ENCODE measurements at places on chromosomes 2 and 18. TPM values are rescaled to one million over a fixed set of nuclear protein-coding genes. Genes with fewer than 3 reads are reported as not detected.

GRCh38 chr2:119512946-119513345 lies 11.3 kb downstream of the SCTR start:
- H3K4me3 ChIP-seq, result no peak overlapping the region
- DNase-seq, result no peak
- H3K27me3 ChIP-seq, result no peaks in the 10 kb centered on the region
- H3K27ac ChIP-seq, result no peak overlapping the region
- H3K4me1 ChIP-seq, result no peaks in the 10 kb centered on the region

DNA sequence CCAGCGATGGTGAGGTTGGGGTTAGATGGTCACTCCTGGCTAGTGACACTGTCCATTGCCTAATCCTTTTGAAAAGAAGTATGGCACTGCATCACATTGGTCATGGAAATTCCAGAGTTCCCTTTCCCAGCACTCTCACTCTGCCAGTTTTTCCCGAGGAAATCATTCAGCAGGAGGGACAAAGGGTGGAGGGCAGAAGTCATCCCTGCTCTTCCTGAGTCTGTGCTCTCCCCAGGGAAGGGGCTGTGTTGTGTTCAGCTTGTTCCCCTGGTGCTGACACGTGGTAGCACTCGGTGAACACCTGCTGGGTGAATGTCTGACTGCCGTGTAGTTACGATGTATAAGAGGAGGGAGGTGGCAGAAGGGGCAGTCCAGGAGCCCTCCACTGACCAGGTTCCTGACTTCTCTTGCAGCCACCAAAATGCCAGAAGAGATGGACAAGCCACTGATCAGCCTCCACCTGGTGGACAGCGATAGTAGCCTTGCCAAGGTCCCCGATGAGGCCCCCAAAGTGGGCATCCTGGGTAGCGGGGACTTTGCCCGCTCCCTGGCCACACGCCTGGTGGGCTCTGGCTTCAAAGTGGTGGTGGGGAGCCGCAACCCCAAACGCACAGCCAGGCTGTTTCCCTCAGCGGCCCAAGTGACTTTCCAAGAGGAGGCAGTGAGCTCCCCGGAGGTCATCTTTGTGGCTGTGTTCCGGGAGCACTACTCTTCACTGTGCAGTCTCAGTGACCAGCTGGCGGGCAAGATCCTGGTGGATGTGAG lies 21.6 kb downstream of the STEAP3 start:
- no peak overlapping the region for H3K27ac ChIP-seq
- H3K36me3 ChIP-seq, result no peaks in the 10 kb centered on the region
- no peak overlapping the region for H3K4me3 ChIP-seq

- peaks cover 11% of the 10 kb centered on the region for H3K4me1 ChIP-seq
- H3K27ac ChIP-seq, result no peak overlapping the region
- H3K36me3 ChIP-seq, result no peaks in the 10 kb centered on the region
- H3K27me3 ChIP-seq, result no peaks in the 10 kb centered on the region
- H3K4me3 ChIP-seq, result no peak overlapping the region
- peak; percentile 68 for DNase-seq
Observed at GRCh38 chr2:239831001-239831731, 194.0 kb downstream of the NDUFA10 start.

DNA sequence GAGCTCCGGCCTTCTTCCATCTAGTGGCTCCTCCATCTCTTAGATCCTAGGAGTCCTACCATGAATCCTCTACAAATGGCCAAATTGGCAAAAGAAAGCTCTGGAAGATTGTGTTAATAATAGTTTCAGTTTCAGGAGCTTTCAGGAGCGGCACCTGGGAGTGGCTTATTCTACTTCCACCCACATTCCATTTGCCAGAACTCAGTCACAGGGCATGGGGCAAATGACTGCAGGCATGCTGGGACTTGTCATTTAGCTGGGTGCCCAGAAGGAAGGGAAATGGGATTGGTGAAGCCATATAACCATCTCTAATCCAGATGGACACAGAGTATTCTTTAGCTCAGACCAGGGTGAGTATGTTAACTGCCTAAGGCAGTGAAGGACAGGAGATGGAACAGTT lies 3.6 kb upstream of the LRATD1 start:
- DNase-seq, result no peak
- no peaks in the 10 kb centered on the region for H3K4me1 ChIP-seq
- H3K27me3 ChIP-seq, result peaks cover 44% of the 10 kb centered on the region
- no peak overlapping the region for H3K4me3 ChIP-seq

DNA sequence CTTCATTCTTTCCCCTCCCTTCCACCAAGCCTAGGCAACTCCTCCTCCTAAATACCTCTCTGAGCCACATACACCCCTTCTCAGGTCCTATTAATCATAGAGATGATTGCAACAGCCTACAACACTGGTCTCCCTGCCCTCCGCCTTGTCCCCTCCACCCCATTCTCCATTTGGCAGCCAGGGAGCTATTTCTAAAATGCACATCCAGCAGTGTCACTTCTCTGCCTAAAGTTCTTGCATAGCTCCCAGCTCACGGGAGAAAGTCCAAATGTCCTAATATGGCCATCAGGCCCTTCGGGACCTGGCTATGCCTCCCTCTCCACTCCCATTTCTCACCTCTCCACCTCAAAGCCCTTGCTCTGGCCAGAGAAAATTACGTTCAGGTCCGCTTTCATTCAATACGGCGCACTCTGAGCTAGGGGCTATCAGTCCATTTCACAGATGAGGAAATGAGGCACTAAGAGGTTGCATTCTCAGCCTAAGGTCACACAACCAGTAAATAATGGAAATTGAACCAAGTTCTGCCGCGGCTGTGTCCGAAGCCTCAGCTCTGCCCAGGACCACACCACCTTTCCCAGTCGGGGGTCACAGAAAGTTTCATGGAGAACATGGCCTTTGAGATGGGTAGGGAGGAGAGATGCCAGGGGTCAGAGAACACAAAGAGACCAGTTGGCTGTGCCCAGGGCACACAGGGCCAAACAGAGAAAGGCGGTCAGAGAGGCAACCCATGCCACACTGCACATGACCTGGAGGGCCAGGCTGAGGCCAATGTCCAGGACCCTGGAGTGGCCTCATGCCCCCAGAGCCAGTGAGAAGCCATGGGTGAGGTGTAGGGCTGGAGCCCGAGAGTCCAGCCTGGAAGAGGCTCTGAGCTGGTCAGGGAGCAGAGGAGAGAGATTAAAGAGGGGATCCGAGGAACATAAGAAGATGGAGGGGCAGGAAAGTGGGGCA lies 72.8 kb downstream of the TNS1 start:
- no peaks in the 10 kb centered on the region for H3K27me3 ChIP-seq
- DNase-seq, result no peak
- H3K4me1 ChIP-seq, result peaks cover 5% of the 10 kb centered on the region
- H3K27ac ChIP-seq, result no peak overlapping the region
- H3K4me3 ChIP-seq, result no peak overlapping the region

DNA sequence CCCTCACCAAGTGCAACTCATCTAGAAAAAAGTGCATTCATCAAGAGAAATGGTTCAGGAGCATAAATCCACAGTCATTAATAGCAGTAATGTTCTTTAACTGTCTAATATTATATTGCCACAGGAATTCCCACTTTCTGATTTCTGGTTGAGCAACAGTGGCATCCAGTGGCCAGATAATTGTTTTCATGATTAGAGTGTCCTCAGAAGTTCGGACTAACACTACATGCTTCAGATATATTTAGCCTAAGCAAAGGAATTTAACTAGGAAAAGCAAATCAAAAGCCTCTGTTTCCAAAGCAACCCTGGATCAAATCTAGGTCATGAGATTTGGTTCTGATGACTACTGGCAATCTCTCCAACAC lies 9.8 kb upstream of the ERBB4 start:
- H3K27ac ChIP-seq, result no peak overlapping the region
- H3K4me1 ChIP-seq, result no peaks in the 10 kb centered on the region
- no peaks in the 10 kb centered on the region for H3K27me3 ChIP-seq
- no peak overlapping the region for H3K4me3 ChIP-seq
- H3K36me3 ChIP-seq, result no peaks in the 10 kb centered on the region

DNA sequence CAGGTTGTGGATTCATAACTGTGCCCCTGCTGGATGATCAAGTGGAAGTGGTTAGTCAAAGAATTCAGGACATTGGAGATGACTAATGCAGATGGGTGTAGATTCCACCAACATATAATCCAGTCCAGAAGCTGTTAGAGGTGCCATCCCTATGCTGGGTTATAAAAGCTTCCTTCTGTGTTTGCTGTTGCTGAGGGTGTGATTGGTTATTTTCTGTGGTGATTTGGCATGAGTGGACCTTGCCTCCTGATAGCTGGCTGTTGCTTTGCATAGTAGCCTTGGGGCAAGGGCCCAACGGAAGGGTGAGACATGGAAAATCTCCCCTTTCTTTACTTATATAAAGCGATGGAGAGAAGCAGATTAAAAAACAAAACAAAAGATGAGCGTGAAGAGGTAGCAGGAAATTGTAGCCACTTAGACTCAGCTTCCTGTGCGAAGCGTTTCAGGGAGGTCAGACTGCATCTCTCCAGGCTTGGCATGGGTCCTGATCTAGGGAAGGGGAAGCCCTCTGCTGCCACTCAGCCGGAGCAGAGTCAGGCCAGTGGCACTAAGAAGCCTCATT lies 190.4 kb downstream of the FMNL2 start:
- peaks cover 37% of the 10 kb centered on the region for H3K4me1 ChIP-seq
- peaks cover 5% of the 10 kb centered on the region for H3K36me3 ChIP-seq
- no peak for DNase-seq
- H3K4me3 ChIP-seq, result no peak overlapping the region

- no peak overlapping the region for H3K4me3 ChIP-seq
- H3K36me3 ChIP-seq, result no peaks in the 10 kb centered on the region
- DNase-seq, result no peak
- no peaks in the 10 kb centered on the region for H3K27me3 ChIP-seq
- H3K4me1 ChIP-seq, result no peaks in the 10 kb centered on the region
Observed at GRCh38 chr2:182229297-182229696, 197.5 kb downstream of the PDE1A start.

- H3K4me3 ChIP-seq, result no peak overlapping the region
- peak overlapping the region; percentile 58 for H3K27ac ChIP-seq
- peak; percentile 56 for DNase-seq
- peaks cover 27% of the 10 kb centered on the region for H3K4me1 ChIP-seq
- no peaks in the 10 kb centered on the region for H3K27me3 ChIP-seq
Observed at GRCh38 chr18:42275138-42275535, 320.1 kb downstream of the PIK3C3 start.

GRCh38 chr2:128086244-128086643 lies 4.8 kb upstream of the UGGT1 start:
- no peak for DNase-seq
- no peaks in the 10 kb centered on the region for H3K36me3 ChIP-seq
- no peaks in the 10 kb centered on the region for H3K4me1 ChIP-seq
- H3K27ac ChIP-seq, result no peak overlapping the region
- no peaks in the 10 kb centered on the region for H3K27me3 ChIP-seq

- H3K4me1 ChIP-seq, result no peaks in the 10 kb centered on the region
- no peaks in the 10 kb centered on the region for H3K27me3 ChIP-seq
- DNase-seq, result no peak
- no peak overlapping the region for H3K27ac ChIP-seq
Observed at GRCh38 chr18:36428431-36429029, 131.0 kb downstream of the FHOD3 start.

- H3K4me3 ChIP-seq, result no peak overlapping the region
- peaks cover 12% of the 10 kb centered on the region for H3K4me1 ChIP-seq
- H3K27me3 ChIP-seq, result no peaks in the 10 kb centered on the region
- DNase-seq, result no peak
- no peaks in the 10 kb centered on the region for H3K36me3 ChIP-seq
- H3K27ac ChIP-seq, result no peak overlapping the region
Observed at GRCh38 chr2:54952978-54953456, 97.2 kb downstream of the RTN4 start.

DNA sequence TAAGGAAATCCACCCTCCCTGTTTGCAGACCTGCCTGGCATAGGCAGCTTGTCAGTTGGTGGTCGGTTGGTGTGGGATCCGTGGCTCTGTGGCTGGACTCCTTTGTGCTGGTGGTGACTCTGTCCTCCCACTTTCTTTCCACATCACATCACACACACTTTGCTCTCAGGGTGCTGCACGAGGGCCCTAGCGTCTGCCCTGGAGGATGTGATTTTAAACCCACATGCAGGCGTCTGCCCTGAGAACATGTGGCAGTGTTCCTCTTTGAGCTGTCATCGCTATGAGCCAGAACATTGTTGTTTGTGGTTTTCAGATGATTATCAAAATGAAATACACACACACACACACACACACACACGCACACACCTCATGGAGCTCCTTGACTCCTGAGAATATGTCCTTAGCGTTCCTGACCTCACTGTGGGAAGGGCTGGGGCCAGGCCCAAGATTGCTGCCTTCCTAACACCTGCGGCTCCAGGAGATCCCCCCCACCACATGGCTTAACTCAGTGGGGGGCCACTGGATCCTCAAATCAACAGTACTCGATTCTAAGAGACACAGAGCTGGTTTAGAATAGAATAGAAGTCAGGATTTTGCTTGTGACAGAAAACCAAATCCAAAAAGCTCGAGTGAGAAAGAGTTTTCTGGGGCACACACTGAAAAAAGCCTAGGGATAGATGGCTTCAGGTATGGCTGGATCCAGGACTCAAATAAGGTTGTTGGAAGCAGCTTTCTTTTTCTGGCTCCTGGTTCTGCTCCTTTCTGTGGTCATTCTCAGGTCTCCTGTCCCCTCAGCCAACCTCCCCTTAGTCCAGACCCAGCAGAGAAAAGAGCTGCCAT lies 54.8 kb downstream of the RTP5 start:
- no peaks in the 10 kb centered on the region for H3K36me3 ChIP-seq
- DNase-seq, result no peak
- H3K27me3 ChIP-seq, result no peaks in the 10 kb centered on the region

DNA sequence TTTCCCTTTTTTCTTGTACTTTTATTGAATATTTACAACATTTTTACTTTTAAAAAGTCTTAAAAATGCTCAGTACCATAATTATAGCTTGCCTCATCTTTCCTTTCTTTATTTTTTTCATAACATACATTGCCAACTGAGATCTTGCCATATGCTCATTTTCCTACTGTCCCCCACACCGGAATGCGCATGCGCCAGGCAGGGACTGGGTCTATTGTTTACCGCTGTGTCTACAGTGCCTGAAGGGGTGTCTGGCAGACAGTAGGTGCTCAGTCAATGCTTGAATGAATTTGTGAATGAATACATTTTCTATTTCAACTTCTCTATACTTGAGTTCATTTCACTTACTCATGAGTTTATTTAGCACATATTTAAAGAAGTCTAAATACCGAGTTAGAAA lies 158.0 kb downstream of the CYP26B1 start:
- no peak overlapping the region for H3K4me3 ChIP-seq
- H3K4me1 ChIP-seq, result no peaks in the 10 kb centered on the region
- no peaks in the 10 kb centered on the region for H3K27me3 ChIP-seq
- no peaks in the 10 kb centered on the region for H3K36me3 ChIP-seq

GRCh38 chr2:10345813-10346212 lies 43.1 kb downstream of the HPCAL1 start:
- H3K27ac ChIP-seq, result no peak overlapping the region
- no peak overlapping the region for H3K4me3 ChIP-seq
- no peaks in the 10 kb centered on the region for H3K36me3 ChIP-seq
- DNase-seq, result no peak
- peaks cover 14% of the 10 kb centered on the region for H3K4me1 ChIP-seq
- H3K27me3 ChIP-seq, result no peaks in the 10 kb centered on the region

IL37 gene
- total RNA-seq, result not detected

AQP12B gene
- not detected for total RNA-seq

ECEL1 gene
- total RNA-seq, result 3.8 TPM

GCG gene
- total RNA-seq, result not detected

Data from neural progenitor cell (in vitro differentiated cells).